Fibroblast of skin of right quadriceps (primary cell): ENCODE measurements at places on chromosomes 2 and 18.

DNA sequence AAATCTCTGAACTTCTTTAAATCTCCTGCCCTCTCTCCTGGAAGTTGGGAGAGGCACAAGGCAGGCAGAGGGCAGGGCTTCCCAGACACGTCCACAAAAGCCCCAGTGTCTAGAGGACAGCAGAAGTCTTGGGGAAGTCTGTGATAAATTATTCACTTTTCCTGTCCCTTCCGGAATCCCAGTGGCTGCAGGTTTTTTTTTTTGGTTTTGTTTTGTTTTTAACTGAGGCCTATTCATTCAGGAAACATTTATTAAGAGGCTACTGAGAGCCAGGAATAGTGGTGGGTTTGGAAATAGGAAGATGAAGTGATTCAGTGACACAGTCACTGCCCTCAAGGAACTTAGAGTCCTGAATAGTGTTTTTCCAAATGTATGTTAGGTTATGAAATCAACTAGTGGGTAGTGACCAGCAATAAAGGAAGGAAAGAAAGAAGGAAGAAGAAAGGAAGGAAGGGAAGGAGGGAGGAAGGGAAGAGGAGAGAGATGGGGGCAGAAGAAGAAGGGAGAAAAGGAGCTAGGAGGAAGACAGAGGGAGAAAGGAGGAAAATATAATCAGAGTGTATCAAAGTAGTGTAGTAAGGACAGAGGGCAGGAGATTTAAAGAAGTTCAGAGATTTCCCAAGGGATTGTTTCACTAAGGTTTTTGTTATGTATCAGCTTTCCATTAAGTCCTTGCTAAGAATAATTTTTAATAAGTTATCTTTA is 98.9 kb upstream of the ZFP36L2 start:
- peak; percentile 18 for DNase-seq

GRCh38 chr2:230891064-230891463 is 26.3 kb downstream of the ITM2C start:
- DNase-seq: peak; percentile 51

GRCh38 chr2:20507166-20507692 is 60.4 kb downstream of the RHOB start:
- DNase-seq: peak; percentile 34

- no peak for DNase-seq
These were observed 21.4 kb upstream of the MYO3B start for GRCh38 chr2:170156592-170156991.

DNA sequence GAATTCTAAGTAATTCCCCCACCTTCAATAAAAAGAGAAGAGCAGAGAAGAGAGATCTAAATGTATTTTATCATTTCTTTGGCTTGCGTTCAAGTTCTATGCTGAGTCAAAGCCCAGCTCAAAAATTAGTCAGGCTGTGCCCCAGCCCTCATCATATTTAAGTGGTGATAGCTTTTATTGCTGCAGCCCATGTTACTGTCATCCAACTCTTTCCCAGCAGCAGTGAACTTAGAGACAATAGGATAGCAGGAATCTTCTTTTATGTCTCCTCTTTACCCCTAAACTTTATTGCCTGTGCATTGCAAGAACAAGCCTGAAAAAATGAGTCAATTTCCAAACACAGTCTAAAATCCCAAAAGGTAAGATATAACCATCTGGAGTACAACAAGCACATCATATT is 1599.3 kb upstream of the PIK3C3 start:
- peak; percentile 93 for DNase-seq

- no peak for DNase-seq
These were observed 1.9 kb downstream of the CABLES1 start for GRCh38 chr18:23137097-23137635.

DNA sequence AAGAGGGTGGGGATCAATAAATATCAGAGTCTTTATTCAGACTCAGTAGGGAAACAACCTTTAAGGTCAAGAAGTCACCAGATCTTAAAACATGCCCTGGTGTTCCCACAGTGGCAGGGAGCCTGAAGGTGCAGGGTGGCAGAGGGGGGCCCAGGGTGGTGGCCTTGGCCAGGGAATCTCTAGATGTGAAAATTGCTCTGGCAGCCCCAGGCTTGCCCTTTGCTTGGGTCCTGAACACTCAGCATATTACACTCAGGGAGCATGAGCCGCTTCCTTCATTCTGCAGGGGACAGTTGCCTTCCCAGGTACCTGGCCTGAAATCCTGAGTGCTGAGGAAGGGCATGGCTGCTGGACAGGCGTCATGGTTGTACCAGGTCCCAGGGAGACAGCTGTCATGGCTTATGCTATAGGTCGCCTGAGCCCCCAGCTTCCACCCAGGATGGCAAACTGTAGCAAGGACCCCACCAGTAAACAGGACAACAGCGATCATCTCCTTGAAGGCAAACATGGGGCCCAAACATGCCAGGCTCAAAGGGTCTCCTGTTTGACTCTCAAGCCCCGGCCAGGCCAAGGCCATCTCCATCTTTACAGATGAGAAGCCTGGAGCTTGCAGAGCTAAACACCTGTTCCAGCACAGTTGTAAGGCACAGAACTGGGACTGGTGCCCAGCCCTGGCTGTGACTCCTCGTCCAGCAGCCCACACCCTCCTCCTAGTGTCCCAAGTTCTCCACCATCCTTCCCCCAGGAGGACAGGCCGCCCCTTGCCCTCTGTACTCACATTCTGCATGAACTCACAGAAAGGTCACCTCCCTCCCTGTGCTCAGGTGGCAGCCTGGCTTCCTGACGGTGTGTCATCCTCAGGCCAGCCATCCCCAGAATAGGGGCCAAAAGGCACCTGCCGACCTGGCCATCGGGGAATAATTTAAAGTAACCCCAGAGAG is 14.6 kb downstream of the ABCG8 start:
- DNase-seq: no peak

GRCh38 chr2:217801115-217801531 is 201.7 kb downstream of the TNS1 start:
- DNase-seq: no peak

DNA sequence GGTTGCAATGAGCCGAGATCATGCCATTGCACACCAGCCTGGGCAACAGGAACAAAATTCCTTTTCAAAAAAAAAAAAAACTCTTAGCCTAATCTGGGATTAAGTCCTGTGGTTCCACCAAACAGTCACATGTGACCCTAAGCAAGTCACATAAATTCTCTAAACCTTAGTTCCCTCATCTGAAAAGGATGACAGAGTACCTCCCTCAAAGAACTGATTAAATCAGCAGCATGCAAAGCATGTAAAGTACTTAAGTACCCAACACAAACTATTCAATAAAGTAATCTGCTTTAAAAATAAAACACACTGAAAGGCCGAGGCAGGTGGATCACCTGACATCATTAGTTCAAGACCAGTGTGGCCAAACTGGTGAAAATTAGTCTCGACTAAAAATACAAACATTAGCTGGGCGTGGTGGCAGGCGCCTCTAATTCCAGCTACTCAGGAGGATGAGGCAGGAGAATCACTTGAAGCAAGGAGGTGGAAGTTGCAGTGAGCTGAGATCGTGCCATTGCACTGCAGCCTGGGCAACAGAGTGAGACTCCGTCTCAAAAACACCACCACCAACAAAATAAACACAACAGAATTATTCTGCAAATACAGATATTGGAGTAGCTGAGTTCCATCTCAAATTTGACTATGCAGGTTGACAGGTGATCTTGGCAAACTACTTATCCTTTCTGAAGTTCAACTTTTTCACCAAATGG is 7.0 kb downstream of the USP34 start:
- no peak for DNase-seq

GRCh38 chr18:75656563-75657247 is 229.2 kb upstream of the SMIM21 start:
- DNase-seq: no peak

GRCh38 chr2:43774617-43775016 is 778 bp downstream of the DYNC2LI1 start:
- DNase-seq: no peak

DNA sequence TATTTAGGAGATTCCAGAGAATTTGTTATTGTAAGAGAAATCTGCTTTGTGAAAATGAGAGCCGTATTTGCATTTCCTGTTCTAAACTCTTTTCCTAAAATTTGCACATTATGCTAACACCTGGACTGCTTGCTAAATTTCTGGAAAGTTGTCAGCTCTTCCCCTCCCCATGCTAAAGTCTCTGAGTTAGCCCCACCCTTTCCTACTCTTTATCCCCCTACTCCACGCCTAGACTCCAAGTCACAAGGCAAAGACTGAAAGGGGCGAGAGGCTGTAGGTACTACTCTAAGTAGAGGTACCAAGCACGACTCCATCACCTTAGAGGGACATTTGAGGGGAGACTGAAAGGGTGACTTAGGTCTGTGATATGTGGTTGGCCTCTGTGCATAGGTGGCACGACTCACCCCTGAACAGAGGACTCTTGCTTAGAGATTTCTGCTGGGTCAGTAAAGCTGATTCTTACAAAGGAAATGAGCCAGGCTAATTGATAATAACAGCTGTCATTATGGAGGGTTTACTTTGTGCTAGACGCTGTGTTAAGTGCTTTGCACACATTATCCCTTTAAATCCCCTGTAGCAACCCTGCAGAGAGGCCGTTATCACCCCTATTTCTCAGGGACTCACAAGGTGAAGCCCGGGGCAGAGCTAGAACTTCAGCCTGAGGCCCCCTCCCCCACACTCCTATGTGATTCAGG is 373.5 kb downstream of the EN1 start:
- no peak for DNase-seq

DNA sequence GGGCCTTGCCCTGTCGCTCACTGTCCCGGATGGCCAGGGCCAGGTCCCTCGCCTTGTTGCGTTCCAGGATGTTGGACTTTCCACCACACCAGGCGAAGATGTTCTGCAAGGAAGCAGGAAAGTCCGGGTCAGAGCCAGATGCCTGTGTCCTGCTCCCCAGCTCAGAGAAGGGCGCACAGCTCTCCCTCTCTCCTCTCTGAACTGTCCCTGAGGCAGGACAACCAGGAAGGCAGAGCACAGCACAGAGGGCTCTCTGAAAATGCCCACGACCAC is 11.0 kb downstream of the CAPG start:
- no peak for DNase-seq

- DNase-seq: no peak
These were observed 6.3 kb downstream of the YES1 start for GRCh38 chr18:805755-806110.

GRCh38 chr2:187228986-187229385 is 219.1 kb downstream of the CALCRL start:
- no peak for DNase-seq
